ENCODE measurements at places on chromosomes 11 and 22.

DNA sequence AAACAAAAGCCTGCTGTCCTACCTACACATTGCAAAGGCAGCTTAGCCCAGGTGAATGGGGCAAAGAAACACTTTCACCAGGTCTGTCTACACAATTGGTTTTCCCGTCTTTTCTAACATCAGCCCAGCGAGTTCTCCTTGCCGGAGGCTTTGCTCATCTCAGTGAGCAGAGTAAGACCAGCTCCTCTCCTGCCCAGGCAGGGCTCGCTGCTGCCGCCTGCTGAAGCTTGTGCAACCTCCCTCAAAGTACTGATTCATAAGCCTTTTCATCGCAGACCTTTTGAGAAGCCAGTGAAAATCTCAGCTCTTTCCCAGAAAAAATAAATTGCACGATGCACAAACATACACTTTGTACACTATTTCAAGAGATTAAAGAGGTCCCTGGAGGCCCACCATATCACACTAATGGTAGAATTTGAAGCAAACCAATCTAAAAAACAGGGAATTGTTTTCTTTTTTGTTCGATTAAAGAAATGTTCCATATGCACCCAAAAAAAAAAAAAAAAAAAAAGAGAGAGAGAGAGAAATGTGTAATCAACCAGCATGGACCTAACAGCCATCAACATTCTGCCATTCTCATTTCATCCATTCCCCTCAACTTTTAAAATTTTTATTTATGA lies 328.1 kb upstream of the MPPED2 start:
- DNase-seq = no peak

DNA sequence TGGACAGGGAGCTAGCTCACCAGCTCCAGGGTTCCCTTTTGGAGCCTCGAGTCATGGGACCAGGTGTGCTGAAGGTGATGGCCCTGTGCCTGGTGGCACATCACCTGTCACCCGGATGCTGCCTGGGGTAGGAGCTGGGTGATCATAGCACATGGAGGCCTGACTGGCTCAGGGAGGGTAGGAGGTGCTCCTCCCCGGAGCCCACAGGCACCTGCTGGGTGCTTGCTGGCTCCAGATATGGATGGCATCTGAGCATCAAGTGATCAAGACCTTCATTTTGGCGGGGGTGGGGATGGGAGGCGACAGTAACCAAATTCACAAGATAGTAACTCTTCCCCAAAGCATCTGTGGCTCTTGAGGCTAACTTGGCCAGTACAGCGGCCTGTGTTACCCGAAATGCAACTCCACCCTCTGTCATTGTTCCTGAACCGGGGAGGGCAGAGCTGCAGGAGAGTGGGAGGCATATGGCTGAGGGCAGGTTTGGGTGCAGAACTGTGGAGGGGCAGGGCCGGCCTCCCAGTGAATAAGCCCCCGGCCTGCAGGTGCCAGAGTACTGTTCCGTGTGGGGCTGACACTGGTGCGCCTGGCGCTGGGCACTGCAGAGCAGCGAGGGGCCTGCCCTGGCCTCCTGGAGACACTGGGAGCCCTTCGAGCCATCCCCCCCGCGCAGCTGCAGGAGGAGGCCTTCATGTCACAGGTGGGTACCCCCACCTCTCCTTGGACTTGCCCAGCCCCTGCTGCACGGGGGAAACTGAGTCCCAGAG lies 4.7 kb downstream of the TBC1D10C start:
- no peak for DNase-seq

DNA sequence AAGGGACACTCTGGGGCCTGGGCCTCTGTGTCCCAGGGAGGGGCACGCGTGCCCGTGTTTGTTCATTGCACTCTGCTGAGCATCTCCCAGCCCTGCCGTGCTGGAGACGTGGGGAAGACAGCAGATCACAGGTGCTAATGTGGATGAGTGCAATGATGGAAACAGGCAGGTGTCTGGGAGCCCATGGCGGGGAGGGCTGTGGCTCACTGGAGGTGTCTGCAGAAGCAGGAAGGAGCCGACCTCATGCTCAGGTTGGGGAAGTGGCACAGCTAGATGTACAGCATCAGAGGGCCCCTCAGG lies 7.9 kb downstream of the TMEM258 start:
- DNase-seq = no peak

- DNase-seq = no peak
These were observed 50.3 kb downstream of the MICAL2 start for GRCh38 chr11:12160680-12161079.

- no peak for DNase-seq
These were observed 879 bp upstream of the RNH1 start for GRCh38 chr11:507727-508515.

DNA sequence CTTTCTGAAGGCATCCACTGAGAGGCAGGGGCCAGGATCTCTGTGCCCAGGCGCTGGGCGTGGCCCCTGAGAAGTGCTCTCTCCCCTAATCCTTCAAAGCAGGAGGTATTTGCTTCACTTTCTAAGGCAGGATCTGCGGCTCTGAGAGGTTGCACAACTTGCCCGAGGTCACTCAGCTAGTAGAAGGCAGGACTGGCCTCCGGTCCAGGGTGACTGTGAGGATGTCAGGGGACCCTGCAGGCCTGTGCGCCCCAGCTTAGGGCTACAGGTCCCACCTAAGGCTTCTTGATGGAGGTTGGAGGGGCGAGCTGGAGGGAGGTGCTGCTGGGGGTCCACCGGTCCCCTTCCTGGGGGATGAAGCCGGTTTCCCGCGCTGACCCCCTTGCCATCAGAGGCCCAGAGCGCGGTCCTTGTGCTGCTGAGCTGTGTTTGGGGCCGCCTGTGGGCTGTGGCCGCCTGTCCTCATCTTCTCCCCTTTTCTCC lies 979 bp downstream of the SMIM38 start:
- DNase-seq = no peak

GRCh38 chr11:8642196-8642841 lies 40.1 kb downstream of the TRIM66 start:
- no peak for DNase-seq

- no peak for DNase-seq
These were observed 961.5 kb downstream of the FAM181B start for GRCh38 chr11:81772166-81772565.

- peak; percentile 70 for DNase-seq
These were observed 10.1 kb downstream of the MCM5 start for GRCh38 chr22:35409783-35410662.

- DNase-seq = no peak
These were observed 12.4 kb upstream of the ETS1 start for GRCh38 chr11:128599729-128600128.

DNA sequence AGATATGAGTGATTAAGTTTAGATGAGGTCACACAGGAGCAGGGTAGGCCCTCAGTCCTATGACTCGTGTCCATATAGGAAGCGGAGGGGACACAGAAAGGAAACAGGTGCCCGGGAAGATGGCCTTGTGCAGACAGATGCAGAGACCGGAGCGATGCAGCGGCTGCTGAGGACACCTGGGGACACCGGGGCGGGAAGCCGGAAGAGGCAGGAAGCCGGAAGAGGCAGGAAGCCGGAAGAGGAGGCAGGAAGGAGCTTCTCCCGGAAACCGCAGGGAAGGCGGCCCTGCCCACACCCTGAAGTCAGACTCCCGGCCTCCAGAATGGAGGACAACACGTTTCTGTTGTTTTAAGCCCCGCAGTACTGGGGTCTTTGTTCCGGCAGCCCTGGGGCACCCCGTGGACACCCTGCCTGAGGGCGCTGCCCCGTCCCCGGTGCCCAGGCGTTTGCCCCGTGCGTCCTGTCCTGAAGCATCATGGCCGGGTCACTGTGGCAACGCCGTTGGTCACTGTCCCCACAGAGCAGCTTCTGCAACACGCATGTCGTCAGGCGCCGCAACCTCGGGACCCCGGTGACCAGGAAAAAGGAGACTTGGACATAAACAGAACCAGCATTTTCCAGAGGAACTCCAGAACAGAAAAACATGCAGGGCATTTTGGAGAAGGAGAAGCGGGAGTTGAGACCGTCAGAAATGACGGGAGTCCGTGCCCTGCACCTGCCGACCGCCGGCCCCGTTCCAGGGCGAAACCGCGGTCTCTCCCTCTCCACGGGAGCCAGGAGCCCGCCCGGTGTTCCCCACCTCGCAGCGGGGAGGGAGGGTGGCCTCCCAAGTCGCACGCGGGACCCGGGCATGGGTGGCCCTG lies 103.4 kb downstream of the BRD1 start:
- DNase-seq = no peak

DNA sequence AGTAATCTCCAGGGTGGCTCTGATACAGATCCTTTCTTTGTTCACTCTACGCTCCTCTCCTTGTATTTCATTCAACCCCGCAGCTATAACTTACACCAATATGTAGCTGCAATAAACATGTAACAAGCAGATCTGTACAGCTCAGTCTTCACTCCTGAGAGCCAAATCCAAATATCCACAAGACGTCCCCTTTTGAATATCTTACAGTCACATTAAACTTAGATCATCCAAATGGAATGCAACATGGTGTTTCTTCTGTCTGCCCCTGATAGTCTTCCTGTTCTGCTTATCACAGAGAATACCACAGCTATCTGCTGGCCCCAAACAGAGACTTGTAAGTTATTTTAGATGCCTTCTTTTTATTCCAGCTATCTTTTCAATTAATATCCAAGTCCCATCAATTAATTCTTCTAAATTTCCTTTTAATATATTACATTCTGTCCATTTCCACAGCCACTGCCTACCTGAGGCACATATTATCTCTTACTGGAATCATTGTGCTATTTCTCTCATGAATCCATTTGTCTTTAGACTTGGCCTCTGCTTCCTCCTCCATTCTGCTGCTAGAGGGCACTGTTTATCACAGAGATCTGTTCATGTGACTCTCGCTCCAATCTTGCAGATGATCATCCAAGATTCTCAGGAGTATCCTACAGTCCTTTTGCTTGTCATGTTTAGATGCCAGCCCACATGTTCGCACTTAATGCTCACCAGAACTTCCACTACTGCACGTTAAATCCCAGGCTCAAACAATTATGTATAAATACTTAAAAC lies 908.6 kb downstream of the NTM start:
- no peak for DNase-seq

- no peak for DNase-seq
These were observed 52.1 kb upstream of the CRYBB3 start for GRCh38 chr22:25147642-25147928.

GRCh38 chr11:46319074-46319453 lies 28.2 kb upstream of the DGKZ start:
- DNase-seq = no peak

GRCh38 chr22:49298834-49299750 lies 528.6 kb downstream of the BRD1 start:
- DNase-seq = no peak

GRCh38 chr11:69566001-69566400 lies 75.0 kb upstream of the CCND1 start:
- no peak for DNase-seq

GRCh38 chr22:40462195-40462984 lies 92.0 kb downstream of the SGSM3 start:
- no peak for DNase-seq

GRCh38 chr11:12675951-12676711 lies 1.9 kb downstream of the TEAD1 start:
- DNase-seq = no peak

- DNase-seq = no peak
These were observed 1382.4 kb downstream of the BRD1 start for GRCh38 chr22:48445113-48445827.

DNA sequence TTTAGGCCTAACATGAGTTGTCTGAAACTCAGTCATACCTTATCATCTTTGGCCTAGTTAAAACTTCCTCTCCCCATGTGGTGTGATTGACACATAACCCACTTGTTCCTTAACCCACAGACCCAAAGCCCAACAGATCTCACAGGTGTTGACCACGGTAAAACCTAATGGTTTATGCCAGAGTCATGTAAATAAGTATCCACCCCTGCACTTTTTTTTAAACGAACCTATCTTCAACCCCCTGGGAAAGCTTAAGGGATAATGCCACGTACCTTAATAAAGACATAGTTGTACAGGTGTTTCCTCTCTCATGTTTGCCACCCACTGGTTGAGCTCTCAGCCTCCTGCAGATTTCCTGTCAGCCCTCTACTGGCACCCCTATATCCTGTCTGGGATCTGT lies 709.3 kb upstream of the CCDC179 start:
- peak; percentile 68 for DNase-seq

GRCh38 chr11:29483831-29484230 lies 533.0 kb downstream of the KCNA4 start:
- no peak for DNase-seq

DNA sequence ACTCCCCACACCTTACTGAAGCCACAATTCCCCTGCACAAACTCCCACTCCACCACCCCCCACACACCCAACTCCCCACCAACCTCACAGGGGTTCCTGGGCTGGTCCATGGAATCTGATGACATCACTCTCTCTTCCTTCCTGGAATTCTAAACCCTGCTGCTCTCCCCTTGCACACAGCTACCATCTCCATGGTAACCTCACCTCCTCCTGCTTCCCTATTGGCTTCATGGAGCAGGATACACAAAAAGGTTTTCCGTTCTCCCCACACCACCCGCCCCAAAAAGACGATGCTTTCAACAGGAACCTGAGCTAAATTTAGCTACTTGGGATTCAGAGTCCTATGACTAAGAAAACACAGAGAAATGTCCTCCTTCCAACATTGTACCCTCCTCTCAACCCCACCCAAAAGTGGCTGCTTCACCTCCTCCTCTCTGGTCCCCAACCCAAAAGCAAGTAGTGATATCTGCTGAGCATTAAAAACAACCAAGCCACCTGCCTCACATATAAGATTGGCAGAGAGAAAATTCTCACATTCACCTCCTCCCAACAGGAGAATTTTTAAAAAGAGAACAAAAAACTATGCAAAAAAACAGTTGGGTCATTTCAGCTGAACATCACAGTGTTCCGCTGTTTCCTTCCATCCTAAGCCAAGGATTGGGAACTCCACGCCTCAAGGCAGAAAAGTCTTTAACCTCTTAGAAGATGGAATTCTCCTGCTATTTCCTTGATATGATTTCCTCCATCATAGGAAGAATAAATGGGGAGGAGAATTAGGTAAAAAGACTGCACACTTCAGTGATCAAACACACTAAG lies 66.9 kb downstream of the RBFOX2 start:
- no peak for DNase-seq

GRCh38 chr22:50710221-50710620 lies 27.8 kb upstream of the ACR start:
- no peak for DNase-seq

GRCh38 chr11:74966651-74967050 lies 17.6 kb downstream of the SPCS2 start:
- DNase-seq = no peak

GRCh38 chr11:17186932-17187692 lies 20.7 kb downstream of the PIK3C2A start:
- no peak for DNase-seq

- DNase-seq = no peak
These were observed 186.7 kb downstream of the CADM1 start for GRCh38 chr11:115317277-115318185.

- DNase-seq = no peak
These were observed 24.3 kb downstream of the SUSD2 start for GRCh38 chr22:24205438-24206195.

DNA sequence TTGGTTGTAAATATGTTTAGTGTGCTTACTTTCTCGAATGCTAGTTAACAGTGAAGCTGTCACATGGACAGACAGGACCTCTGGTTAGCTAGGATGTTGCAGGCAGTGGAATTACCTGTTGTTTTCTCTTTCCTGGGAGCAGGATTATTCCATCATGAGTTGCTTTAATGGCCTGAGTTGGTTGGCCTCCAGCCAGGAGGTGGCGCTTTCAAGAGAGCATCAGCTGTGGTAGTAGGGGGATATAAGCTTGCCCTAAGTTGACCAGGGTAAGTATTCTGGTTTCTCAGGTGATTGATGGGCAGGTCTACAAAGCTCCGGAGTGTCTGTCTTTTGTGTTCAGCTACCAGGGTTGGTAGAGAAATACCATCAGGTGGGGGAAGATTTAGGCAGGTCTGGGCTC lies 43.5 kb downstream of the NELL1 start:
- DNase-seq = no peak

GRCh38 chr11:22130462-22131053 lies 62.3 kb upstream of the ANO5 start:
- DNase-seq = no peak

Data from natural killer cell treated with Interleukin-12 subunit alpha and Interleukin-12 subunit beta and Interleukin-15 and Interleukin-18, amount 100 ng/mL, for 72 hours (primary cell).